Femur (tissue), 1 donor: ENCODE measurements at places on chromosomes 1 and 21.

- no peak for DNase-seq
Observed at GRCh38 chr1:60973668-60974067, 108.7 kb upstream of the NFIA start.

DNA sequence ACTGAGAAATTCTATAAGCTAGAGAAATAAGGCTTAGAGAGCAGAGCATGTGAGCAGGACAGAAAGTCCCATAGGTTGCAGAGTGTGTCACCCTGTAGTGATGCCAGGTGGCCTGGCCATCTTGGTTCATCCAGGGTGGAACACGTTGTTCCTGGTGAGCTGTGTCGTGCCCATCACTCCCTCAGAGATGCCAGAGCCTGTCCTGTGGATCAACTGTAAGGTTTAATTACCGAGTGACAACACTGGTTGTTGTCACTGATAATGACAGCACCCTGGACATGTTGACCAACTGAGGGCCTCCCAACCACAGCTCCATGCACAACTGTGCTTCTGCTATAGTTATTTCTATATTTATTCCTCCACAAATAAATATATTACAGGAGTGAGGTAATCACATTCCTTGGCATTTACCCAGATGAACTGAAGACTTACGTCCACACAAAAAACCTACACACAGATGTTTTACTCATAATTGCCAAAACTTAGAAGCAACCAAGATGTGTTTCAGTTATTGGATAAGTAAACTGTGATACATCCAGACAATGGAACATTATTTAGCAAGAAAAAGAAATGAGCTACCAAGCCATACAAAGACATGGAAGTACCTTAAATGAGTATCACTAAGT is 6.2 kb downstream of the C1orf198 start:
- no peak for DNase-seq

- no peak for DNase-seq
Observed at GRCh38 chr1:11252538-11252937, 9.8 kb downstream of the MTOR start.

DNA sequence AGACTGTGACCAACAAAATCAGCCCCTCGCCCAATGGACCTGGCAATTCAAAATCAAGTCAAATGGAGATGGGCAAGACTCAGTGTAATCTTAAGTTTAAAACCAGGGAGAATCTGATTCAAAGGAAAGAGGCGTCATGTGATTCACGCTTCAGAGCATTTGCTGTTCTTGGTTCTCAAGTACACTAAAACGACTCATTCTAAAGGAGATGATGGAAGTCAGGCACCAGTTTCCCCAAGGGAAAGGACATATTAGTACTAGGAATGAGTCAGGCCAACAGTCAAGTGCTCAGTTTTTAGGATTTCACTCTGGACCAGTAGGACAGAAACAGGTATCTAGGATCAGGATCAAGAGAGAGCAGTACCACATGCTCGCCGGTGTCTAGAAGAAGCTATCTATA is 429.6 kb downstream of the PLPP3 start:
- DNase-seq: no peak

DNA sequence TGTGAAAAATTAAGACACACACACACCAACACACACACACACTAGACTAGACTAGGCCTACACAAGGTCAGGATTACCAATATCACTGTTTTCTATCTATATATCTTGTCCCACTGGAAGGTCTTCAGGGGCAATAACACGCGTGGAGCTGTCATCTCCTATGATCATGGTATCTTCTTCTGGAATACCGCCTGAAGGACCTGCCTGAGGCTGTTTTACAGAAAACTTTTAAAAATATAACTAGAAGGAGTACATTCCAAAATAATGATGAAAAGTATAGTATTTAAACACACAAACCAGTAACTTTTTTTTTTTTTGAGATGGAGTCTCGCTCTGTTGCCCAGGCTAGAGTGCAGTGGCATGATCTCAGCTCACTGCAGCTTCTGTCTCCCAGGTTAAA is 20.3 kb upstream of the ZBTB8A start:
- DNase-seq: no peak

GRCh38 chr1:147781056-147781471 is 20.7 kb upstream of the GJA5 start:
- DNase-seq: no peak

GRCh38 chr1:39255222-39255621 is 50.7 kb downstream of the MACF1 start:
- DNase-seq: no peak

GRCh38 chr1:226064816-226065248 is 2.3 kb downstream of the H3-3A start:
- DNase-seq: no peak

GRCh38 chr1:40712405-40712944 is 21.0 kb downstream of the NFYC start:
- no peak for DNase-seq

GRCh38 chr1:44318097-44319088 is 36.7 kb downstream of the ERI3 start:
- peak; percentile 31 for DNase-seq

DNA sequence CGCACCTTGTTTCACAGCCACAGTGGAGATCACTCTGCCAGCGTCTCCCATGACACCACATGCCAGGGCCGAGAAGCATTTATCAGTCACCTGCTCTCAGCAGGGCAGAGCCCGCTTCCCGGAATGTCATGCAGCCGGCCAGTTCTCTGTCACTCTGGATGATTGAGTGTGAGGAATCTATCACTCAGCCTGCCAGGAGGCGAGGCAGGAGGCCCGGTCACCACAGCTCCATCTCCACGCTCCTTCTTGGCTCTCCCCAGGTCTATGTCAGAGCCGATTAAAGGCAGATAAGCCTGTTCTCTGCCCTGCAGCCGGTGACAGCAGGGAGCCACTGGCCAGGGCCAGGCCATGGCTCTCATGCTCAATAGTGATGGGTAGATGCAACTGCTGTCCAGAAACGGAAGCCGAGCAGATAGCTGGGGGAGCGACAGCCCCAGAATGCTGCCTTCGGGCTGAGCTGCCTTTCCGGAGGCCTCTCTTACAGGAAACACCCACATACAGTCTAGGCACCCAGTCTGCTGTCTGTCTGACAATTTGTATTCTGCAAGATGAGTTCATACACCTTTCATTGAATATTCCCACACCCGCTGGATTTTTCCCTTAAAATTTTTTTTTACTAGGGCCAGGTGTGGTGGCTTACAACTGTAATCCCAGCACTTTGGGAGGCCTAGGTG is 64.1 kb downstream of the ACTL8 start:
- peak; percentile 30 for DNase-seq

DNA sequence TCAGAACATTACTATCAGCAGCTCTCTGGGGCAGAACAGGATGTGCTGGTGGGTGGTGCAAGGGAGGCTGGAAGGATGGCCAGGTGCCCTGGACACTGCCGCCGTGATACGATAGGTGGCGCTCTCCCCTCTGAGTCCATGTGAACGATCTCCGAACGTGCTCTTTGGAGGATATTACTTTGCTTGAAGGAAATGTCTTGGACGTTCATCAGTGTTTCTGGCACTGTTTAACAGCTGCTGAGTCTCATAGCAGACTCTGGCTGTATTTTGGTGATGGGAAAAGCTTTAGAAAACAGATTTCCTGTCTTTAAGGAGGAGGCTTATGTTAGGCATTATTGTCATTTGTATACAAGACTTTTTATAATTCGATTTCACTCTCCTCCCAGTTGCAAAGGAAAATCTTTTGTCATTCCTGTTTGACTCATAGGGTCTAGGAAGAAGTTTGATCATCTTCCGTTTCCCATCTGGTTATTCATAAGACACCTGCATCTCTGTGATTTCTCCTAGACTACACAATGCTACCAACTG is 386.2 kb upstream of the ADGRL2 start:
- DNase-seq: peak; percentile 89

DNA sequence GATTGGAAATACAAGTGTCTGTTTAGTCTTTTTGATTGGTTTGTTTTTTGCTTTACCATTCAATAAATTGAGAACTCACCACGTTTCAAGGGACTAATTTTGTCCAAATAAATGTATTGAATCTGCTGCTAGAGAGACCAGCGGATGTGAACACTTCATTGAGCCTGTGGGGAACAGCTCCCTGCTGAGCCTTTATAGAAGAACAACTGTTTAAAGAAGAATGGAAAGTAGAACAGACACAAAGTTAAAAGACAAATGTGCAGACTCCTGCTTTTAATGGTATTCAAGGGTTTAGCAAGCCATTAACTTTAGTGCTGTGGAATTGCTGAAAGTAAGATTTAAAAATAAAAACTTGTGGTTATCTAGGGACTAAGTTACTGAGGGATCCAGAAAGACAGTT is 817.7 kb upstream of the B3GALT2 start:
- DNase-seq: no peak

- DNase-seq: no peak
Observed at GRCh38 chr1:10621906-10622305, 147.2 kb downstream of the PEX14 start.

GRCh38 chr21:27085387-27085786 is 118.5 kb upstream of the ADAMTS5 start:
- no peak for DNase-seq

GRCh38 chr1:193417403-193417802 is 231.0 kb upstream of the B3GALT2 start:
- DNase-seq: no peak

DNA sequence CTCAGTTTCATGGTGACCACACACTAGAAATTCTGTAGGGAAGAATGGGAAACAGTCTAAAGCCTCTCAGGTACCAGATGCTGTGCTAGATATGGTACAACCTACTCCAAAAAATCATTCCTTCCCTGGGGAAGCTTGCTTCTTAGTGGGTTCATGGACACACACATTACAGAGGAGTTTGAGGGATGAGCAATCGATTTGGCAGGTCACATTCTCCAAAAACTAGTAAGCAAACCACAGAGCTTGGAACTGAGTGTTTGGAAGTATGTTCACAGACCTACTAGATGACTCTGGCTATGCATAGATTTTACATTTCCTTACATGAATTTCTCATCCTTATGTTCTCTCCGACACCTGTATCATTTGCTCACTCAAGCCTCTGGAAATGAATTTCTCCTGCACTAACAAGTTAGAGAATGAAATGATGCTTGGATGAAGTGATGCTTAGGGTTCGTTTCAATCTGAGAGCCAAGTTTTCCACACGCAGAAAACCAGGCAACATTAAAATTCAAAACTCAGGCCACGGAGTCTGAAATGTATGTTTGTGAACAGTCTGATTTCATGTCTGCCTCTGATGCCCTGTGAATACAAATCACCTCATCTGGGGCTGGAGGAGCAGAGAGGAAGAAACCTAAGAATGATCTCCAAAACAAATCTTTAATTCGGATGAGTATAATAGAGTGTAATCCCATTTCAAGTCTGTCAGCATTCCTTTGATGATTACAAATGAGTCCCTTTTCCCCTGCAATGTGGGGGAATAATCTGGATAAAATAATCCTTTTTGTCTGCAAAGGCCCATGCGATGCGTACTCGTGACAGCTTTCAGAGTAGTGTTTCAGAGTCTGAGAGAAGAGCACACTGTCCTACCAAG is 11.0 kb downstream of the EVA1C start:
- DNase-seq: no peak

GRCh38 chr1:183306317-183307042 is 111.7 kb downstream of the NMNAT2 start:
- no peak for DNase-seq

- no peak for DNase-seq
Observed at GRCh38 chr1:15299179-15299578, 52.2 kb downstream of the FHAD1 start.

DNA sequence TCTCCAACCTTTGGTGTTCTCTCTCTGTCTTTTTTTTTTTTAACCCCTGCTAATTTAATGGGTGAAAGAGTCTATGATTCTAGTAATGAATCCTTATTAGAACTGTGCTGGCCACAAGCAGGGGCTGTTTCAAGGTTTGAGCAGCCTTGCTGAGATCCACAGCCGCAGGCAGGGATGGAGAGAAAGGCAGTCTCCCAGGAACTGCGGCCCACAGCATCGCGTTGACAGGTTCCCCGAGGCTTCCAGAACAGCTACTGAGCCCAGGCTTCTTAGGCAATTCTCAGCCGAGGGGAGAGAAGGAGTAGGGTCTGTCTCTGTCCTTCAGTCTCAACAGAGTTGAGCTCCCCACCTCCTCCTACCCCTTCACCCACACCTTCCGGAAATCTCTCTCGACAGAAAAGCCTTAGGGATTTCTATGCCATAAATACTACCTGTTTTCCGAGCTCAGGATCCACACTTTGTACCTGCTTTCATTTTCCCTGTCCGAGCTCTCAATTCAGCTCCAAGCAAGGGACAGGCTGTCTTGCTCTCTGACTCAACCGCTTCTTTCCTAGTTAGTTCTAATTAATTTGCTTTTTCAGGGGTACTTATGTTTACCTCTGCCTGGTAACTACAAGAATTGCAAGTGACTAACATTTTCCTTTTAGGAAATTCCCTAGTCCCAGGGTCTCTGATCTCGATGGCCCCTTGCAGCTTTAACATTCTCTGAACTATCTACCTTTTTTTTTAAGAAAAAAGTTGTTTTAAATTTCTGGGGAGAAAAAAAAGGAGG is 6.7 kb upstream of the CASZ1 start:
- DNase-seq: no peak

DNA sequence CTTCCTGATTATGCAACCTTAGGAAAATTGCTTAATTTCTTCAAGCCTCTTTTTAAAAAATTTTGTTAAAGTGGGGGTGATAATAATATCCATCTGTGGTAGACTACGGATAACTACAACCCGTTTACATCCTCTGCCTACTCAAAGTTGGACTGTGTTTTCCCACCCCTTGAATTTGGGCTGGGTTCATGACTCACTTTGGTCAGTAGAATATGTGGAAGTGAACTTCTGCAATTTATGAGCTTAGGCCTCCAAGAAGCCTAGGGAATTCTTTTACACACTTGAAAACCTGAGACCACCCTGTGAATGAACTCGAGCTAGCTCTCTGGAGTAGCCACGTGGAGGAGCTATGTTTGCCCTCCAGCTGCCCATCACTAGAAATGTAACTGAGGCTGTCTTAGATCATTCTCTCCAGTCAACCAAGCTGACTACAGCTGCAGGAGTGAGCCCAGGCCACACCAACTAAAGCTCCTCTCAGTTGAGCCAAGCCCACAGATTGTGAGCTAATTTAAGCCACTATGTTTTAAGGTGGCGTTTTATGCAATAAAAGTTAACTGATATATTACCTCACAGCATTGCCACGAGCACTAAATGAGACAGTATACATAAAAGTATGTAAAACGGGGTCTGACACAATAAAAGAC is 29.6 kb upstream of the CACHD1 start:
- no peak for DNase-seq

DNA sequence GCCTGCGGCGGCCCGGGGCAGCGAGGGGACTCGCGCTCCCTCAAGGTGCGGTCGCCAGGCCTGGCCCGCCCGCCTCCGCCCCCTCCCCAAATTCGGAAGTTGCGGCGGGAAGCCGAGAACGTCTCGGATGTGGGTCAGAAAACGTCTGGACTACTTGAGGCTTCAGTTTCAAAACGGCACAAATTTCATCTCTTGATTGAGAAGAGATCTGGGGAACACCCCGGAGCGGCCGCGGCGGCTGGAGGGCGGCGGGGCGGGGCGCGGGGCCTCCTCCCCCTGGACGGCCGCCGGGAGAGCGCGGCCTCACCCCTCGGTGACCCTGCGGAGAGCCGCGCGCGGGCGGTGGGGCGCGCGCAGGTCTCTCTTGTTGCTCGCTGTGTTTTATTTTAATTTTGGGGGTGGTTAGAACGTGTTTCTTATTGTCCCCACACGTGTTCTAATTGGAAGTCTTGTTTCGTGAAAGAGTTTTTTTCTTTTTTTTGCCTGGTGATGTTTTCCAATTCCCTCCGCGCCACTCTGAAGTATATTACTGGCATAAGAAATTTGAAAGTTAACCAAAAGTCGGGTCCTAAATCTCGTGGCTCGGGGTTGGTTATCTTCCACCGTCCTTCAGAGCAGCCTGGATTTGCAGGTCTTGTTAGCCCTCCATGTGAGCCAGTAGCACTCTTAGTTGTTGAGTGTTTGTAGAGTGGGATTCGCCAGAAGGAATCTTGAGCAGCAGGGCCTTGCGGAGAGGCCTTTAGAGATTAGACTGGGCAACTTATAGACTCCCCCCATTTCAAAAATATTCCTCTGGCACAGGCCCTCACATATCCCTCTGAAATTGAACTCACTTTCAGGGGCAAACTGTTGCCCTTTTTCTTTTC is 749 bp downstream of the PCBP3 start:
- DNase-seq: no peak
